ENCODE measurements at places on chromosomes 13 and 19. TPM values are rescaled to one million over a fixed set of nuclear protein-coding genes. Genes with fewer than 3 reads are reported as not detected.

PDX1 gene
- total RNA-seq: not detected

SYMPK gene
- total RNA-seq: 21.3 TPM

ABHD8 gene
- total RNA-seq: 12.5 TPM

IGFL2 gene
- total RNA-seq: 0.09 TPM
